ENCODE measurements at places on chromosomes 16 and 17.

GRCh38 chr16:48681520-48681919, 71.5 kb upstream of the N4BP1 start:
- no peak for DNase-seq

- no peak for DNase-seq
Observed at GRCh38 chr17:17985555-17985954, 12.9 kb downstream of the DRC3 start.

- DNase-seq = no peak
Observed at GRCh38 chr16:69706975-69707340, 19.4 kb downstream of the NQO1 start.

DNA sequence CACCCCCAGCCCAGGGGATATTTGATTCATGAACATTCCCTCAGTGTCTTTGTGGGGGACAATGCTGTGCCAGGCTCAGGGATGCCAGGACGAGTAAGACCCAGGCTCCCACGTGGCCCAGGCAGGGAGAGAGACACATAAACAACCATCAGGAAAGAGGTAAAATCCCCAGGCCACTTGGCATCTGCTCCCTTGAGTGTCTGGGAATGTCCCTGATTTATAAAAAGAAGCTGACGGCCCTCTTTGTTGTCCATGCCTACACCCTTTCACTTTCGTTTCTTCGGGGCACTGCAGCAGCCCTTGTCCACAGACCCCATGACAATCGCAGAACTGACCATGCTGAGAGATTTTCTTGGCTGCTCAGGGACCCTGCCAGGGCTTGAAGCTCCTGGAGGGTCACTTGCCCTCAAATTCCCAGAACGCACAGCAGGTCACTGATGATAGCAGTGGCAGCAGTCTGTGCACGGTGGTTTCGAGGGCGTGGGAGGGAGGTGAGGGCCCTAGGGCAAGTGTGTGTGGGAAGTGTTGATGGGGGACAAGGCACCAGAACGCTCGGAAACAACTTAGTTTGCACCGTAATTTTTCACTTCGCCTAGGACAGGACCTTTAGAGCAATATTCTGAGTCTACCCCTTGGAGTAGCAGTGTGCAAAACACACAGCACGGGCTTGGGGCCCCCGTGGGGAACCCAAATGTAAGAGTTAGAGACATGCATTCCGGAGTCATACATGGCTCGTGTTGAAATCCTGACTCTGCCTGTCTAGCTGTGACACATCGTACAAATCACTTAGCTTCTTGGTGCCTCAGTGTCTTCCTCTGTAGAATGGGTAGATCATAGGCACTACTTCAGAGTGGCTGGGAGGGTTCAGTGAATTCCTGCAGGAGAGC, 4.7 kb downstream of the NOD2 start:
- no peak for DNase-seq

DNA sequence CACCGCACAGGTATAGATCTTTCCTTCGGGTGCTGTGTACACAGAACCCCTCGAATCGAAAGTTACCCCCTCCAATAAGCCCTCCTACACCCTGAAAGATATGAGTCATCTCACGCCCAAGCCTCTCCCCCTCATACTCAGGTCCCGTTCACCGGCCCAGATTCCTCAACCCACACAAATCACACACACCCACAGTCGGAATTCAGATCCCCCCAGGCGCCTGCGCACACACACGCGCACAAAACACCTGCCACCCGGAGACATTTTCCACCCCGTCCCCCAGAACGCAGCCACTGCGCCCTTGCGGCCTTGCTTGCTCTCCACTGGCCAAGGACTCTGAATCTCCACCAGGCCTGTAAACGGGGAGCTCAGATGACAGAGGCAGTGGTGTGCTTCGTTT, 4.9 kb downstream of the JPH3 start:
- DNase-seq = no peak

- no peak for DNase-seq
Observed at GRCh38 chr17:30401097-30401496, 22.4 kb downstream of the CPD start.

- no peak for DNase-seq
Observed at GRCh38 chr16:19363740-19364139, 53.9 kb upstream of the TMC5 start.

DNA sequence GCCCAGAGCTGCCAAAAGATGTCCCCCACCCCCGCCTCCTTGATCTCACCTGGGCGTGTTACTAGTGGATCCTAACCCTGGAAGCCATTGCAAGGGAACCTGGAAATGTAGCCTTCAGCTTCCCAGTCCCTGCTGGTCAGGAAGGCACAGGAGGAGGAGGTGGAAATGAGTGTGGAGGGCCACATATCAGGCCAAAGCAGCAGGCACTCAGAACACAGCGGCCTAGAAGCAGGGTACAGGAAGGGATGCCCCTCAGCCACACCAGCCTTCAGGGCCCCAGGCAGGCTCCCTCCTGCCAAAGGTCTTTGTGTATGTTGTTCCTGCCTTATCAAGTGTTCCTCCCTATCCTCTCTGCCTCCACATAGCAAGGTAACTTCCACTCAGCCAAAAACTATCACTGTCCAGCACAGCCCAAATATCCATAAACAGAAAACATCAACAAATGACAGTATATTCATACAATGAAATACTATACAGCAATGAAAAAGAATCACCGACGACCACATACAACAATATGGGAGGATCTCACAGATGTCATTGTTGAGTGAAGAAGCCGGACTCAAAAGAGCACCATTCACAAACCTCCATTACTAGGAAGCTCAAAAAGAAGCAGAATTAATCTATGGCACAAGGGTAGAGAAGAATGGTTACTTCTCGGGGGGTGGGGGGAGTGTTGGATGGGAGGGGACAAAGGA, 28.2 kb upstream of the TNFRSF13B start:
- no peak for DNase-seq

GRCh38 chr16:797120-797420, 3.5 kb downstream of the GNG13 start:
- DNase-seq = no peak

DNA sequence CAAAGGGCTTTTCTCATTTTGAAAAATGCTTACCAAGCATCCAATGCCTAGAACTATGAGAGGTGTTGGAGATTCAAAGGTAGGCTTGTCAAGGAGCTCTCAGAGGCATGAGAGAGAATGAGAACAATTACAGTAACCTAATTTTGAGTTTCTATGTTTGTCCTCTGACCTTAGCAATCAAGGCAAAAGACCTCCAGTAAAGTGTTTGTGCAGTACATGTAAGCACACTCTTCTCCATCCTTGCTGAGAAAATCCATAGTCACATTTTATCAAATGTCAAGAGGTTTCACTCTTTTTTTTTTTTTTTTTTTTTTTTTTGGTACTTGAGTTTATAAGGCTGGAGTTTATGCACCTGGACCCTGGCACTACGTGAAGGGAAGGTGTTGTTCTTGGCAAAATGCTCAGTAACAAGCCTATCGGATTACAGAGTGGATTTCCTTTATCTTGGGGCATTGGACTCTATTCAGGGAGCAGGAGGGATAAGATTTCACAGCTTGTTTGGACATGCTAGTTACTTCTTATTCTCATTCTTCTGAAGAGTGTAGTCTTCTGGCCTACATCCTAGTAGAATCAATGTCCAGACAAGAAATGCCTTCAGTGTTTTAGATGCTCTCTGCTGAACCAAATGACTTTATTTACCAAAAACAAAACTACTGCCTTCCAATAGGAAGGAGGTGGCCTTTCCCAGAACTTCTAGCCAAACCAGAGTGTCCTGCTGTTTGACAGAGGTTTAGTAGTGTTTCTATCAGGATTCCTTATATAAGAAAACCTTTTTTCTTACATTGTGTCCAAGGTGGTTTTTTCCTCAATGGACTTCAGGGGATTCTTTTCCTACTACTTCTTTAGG, 21.9 kb downstream of the KCNJ2 start:
- DNase-seq = no peak

- no peak for DNase-seq
Observed at GRCh38 chr17:62898239-62898864, 67.7 kb upstream of the TANC2 start.

GRCh38 chr17:63262751-63263476, 183.2 kb downstream of the CYB561 start:
- no peak for DNase-seq

DNA sequence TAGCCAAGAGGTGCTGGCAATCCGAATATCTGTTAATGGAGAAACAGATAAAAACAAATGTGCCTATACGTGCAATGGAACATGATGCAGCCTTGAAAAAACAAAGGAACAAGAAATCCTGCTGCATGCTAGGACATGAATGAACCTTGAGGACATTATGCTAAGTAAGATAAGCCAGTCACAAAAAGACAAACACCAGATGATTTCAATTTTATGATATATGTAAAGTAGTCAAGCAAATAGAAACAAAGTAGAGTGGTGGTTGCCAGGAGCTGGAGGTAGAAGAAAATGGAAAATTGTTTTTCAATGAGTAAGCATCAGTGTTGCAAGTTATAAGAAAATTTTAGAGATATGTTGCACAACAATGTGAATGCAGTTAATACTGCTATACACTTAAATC, 409.7 kb upstream of the CDH8 start:
- DNase-seq = no peak
